Mesothelial cell of epicardium (in vitro differentiated cells): ENCODE measurements at places on chromosomes 6 and 20.

DNA sequence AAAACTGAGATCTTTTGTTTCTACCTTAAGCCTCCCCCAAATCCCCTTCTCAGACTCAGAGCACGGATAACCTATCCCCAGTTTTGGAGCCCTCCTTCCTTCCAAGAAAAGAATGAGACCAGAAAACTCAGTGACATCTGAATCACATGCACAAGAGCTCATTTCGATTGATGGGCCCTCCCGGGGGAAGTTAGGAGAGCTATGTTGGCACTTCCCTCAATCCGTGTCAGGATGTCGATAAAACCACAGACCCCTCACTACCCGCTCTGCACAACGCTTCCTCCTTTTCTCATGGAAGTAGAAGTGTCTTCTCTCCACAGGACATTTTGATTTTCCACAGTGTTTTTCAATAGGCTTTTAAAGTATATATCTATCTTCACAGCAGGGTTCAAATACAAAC is 332.4 kb downstream of the HACE1 start:
- H3K4me1 ChIP-seq: peaks cover 29% of the 10 kb centered on the region
- DNase-seq: no peak
- H3K27ac ChIP-seq: no peak overlapping the region
- no peak overlapping the region for H3K4me3 ChIP-seq
- H3K36me3 ChIP-seq: no peaks in the 10 kb centered on the region
- H3K27me3 ChIP-seq: no peaks in the 10 kb centered on the region

- H3K4me1 ChIP-seq: peaks cover 6% of the 10 kb centered on the region
- no peak for DNase-seq
- H3K27ac ChIP-seq: no peak overlapping the region
- H3K4me3 ChIP-seq: no peak overlapping the region
- no peaks in the 10 kb centered on the region for H3K36me3 ChIP-seq
- H3K27me3 ChIP-seq: no peaks in the 10 kb centered on the region
These were observed 52.3 kb downstream of the SLX4IP start for GRCh38 chr20:10487142-10488136.

DNA sequence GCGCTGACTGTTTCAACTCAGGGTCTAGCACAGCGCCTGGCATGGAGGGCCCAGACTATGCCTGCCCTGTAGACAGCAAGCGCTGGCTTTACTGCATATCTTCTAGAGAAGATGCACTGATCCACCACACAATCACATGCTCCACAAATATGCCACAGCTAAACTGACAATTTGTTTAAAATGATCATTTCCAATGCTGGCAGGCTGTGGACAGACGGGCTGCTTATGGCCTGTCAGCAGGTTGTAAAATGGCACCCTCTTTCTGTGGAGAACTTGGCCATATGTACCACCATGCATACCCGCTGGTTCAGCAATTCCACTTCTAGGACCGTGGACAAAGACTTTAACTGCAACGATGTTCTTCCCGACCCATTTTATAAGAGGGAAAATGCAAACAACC is 40.8 kb downstream of the STAU1 start:
- no peaks in the 10 kb centered on the region for H3K27me3 ChIP-seq
- no peak for DNase-seq
- peaks cover 44% of the 10 kb centered on the region for H3K36me3 ChIP-seq
- H3K4me1 ChIP-seq: no peaks in the 10 kb centered on the region

DNA sequence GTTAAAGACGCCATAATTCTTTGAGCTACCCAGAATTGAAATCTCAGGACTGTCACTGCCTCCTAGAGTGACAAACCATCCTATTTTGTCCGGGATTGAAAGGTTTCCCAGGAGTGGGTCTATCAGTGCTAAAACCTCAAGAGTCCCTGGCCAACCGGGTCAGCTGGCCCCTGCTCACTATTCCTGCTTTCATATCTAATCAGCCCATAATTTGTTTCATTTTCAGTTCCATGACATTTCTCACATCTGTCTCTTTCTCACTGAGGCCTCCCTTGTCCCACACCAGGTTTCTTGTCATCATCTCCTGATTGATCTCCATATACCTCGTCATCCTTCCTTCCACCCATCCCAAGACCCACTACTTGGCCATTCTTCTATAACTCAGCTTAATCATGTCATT is 98.2 kb downstream of the SLC35B3 start:
- no peak for DNase-seq
- no peaks in the 10 kb centered on the region for H3K36me3 ChIP-seq
- H3K27me3 ChIP-seq: no peaks in the 10 kb centered on the region

- H3K4me1 ChIP-seq: peaks cover 50% of the 10 kb centered on the region
- no peaks in the 10 kb centered on the region for H3K27me3 ChIP-seq
- H3K27ac ChIP-seq: peak overlapping the region; percentile 95
- no peak for DNase-seq
- H3K36me3 ChIP-seq: peaks cover 2% of the 10 kb centered on the region
These were observed 580 bp downstream of the VEGFA start for GRCh38 chr6:43770372-43771209.

GRCh38 chr20:29306390-29307072 is 1950.9 kb upstream of the DEFB115 start:
- DNase-seq: no peak

DNA sequence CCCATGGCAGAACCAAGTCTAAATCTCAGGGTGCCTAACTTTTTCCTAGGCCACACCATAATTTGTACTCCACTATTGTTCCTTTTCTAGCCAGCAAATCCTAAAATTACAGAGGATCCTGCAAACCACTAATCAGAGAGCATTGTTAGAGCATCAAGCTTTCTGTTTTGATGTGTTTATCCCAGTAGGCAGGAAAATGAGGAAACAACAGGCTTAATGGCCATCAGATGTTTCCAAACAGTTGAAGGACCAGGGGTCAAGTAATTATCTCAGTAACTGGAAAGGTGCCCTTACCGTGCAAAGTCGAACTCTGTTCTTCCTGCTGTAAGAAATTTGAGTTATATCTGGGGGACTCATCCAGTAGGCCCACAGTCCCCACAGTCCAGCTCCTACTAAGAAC is 58.7 kb downstream of the RALY start:
- H3K4me3 ChIP-seq: no peak overlapping the region
- no peak for DNase-seq
- no peaks in the 10 kb centered on the region for H3K27me3 ChIP-seq
- no peak overlapping the region for H3K27ac ChIP-seq
- peaks cover 3% of the 10 kb centered on the region for H3K36me3 ChIP-seq

DNA sequence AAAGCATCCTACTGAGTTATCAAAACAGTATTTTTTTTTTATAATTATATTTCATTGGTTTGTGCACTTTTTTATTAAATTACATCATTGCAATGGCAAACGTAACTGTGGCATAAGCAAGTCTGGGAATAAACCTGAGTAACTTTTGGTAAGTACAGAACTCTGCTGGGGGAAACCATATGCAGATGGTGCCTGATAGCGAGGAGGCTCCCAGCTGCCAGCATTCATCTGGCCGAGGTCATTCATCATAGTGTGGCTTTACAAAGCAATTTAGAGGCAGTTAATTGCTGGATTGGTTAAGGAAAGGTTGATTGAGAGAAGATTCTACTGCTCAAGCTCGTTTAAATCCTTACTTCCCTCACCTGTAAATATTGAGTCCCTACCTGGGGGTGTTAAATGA is 52.6 kb downstream of the HECA start:
- no peaks in the 10 kb centered on the region for H3K27me3 ChIP-seq
- H3K4me3 ChIP-seq: no peak overlapping the region
- peaks cover 27% of the 10 kb centered on the region for H3K4me1 ChIP-seq

DNA sequence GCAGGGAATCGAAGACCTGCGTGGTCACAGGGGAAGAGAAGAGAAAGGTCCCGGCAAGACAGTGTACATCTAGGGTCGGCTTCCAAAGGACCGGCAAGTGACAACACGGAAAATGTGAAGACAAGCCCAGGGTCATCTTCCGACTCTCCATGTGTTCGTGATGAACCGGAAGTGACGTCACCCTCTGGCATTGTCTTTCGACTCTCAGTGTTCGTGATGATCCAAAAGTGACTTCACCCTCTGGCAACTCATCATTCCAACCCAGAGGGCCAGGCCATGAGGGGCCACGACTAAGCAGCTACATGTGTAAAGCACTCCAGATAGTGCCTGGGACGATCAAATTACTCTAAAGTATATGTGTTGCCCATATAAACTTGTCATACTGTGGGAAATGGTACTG is 290.8 kb downstream of the THBS2 start:
- H3K27ac ChIP-seq: no peak overlapping the region
- DNase-seq: no peak
- H3K36me3 ChIP-seq: no peaks in the 10 kb centered on the region
- peaks cover 12% of the 10 kb centered on the region for H3K4me1 ChIP-seq

GRCh38 chr6:137666202-137666774 is 172.1 kb upstream of the OLIG3 start:
- no peaks in the 10 kb centered on the region for H3K27me3 ChIP-seq
- peaks cover 23% of the 10 kb centered on the region for H3K4me1 ChIP-seq
- peaks cover 7% of the 10 kb centered on the region for H3K36me3 ChIP-seq
- DNase-seq: no peak

DNA sequence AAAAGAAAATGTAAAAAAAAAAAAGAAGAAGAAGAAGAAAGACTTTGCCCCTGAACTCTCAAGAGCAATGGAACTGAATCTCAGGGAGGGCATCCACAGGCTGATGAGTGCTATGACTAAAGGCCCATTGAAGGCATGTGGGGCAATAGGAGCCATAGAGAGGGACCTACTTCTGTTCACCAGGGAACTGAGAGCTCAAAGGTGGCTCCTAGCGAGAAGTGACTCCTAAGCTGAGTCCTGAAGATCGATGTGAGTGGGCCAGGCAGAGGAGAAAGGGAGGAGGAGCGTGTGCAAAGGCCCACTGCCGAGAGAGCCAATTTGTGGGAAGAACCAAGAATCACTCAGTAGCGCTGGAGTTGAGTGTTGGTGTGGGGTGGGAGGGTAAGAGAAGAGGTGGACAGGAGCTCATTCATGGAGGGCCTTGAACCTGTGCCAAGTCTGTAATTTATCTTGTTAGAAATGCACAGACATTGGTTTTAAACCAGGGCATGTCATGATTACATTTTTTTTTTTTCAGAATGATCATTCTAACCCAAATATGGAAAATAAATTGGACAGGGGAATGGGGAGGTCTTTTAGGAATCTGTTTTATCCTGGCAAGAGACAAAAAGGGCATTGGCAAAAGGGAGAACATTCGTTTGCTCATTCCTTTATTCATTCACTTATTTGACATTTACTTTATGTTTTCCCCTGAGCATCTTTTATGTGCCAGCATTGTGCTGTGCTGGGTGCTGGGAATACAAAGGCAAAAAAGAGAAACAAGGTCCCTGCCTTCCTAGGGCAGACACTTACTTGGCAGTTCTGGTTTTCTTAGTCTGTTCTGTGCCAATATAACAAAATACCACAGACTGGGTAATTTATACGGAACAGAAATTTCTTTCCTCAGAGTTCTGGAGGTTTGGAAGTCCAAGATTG is 67.4 kb upstream of the DSP start:
- no peaks in the 10 kb centered on the region for H3K27me3 ChIP-seq
- peak overlapping the region; percentile 70 for H3K27ac ChIP-seq
- peaks cover 15% of the 10 kb centered on the region for H3K4me1 ChIP-seq

GRCh38 chr20:38520261-38520660 is 47.6 kb downstream of the RALGAPB start:
- peaks cover 29% of the 10 kb centered on the region for H3K36me3 ChIP-seq
- H3K4me1 ChIP-seq: peaks cover 14% of the 10 kb centered on the region
- DNase-seq: no peak
- no peak overlapping the region for H3K27ac ChIP-seq
- no peaks in the 10 kb centered on the region for H3K27me3 ChIP-seq
- H3K4me3 ChIP-seq: no peak overlapping the region

- no peaks in the 10 kb centered on the region for H3K36me3 ChIP-seq
- H3K4me3 ChIP-seq: no peak overlapping the region
- H3K27me3 ChIP-seq: peaks cover 36% of the 10 kb centered on the region
- no peak overlapping the region for H3K27ac ChIP-seq
These were observed 2.7 kb downstream of the SLC17A2 start for GRCh38 chr6:25927756-25928216.

DNA sequence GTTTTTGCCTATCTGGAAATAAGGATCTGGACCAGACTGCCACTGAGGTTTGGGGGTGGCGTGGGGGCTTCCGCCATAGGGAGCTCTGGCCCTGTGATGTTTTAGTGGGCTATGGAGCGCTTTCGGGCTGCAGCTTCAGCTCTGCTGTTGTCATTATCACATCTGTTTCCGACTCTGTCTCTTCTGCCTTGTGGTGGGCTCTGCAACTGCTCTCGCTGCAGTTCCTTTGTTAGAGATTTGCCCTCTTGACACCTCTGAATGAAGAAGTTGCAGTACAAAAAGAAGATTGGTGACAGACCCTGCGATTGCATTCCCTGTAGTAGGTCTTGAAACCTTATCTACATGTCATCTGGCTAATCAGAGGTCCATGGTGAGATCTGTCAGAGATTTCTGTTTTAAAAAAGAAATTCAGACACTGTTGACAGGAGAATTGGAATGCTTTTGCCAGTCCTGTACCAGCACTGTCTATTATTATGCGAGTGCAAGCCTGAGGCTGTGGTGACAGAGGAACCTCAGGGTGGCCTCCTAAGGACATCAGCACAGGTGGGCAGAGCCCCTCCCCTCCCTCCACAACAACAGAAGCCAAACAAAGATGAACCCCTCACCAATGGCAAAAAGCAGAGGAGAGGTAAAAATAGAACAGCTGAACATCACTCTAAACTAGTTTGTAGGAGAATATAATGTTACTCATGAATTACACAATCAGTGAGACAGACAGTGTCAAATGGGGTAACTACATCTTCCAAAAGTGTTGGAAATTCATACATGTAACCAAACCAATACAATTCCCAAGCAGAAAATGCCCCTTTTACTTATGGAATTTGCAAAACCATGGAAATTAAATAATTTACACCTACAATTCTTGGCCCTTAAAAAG is 63.5 kb upstream of the DEFB112 start:
- DNase-seq: no peak
- no peak overlapping the region for H3K27ac ChIP-seq
- H3K27me3 ChIP-seq: peaks cover 40% of the 10 kb centered on the region
- peaks cover 6% of the 10 kb centered on the region for H3K4me1 ChIP-seq
- no peaks in the 10 kb centered on the region for H3K36me3 ChIP-seq
- no peak overlapping the region for H3K4me3 ChIP-seq

DNA sequence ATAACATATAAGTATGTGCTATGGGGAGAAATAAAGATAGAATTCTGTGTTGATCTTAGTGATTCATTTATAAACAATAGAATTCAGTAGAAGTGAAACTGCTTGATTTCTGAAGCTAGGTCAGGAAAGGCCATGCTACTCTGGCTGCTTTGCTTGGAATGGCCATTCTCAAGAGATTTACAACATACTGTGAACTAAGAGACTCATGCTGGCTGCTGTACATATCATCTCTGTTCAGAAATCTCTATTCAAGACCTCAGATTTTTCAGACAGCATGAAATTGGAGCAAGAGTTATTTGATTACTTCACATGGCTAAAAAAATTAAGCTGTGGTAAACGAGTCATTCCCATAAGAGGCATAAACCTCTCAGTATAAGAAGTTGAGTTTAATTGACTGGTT is 662.6 kb downstream of the BCKDHB start:
- no peak overlapping the region for H3K4me3 ChIP-seq
- no peaks in the 10 kb centered on the region for H3K27me3 ChIP-seq
- no peaks in the 10 kb centered on the region for H3K36me3 ChIP-seq
- no peaks in the 10 kb centered on the region for H3K4me1 ChIP-seq

GRCh38 chr6:116572162-116572561 is 858 bp downstream of the RWDD1 start:
- H3K27me3 ChIP-seq: no peaks in the 10 kb centered on the region
- H3K36me3 ChIP-seq: peaks cover 12% of the 10 kb centered on the region
- H3K4me1 ChIP-seq: peaks cover 33% of the 10 kb centered on the region
- peak overlapping the region; percentile 95 for H3K4me3 ChIP-seq
